ENCODE measurements at places on chromosomes 13 and 19.

DNA sequence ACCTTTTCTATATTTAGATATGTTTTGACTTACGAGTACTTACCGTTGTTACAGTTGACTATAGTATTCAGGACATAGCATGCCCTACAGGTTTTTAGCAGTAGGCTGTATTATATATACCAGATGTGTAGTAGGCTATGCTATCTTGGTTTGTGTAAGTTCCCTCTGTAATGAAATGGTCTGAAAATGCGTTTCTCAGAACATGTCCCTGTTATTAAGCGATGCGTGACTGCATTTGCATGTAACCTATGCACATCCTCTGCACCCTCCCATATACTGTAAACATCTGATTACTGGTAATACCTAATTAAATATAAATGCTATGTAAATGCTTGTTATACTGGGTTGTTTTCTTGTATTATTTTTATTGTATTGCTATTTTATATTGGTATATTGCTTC is 6.6 kb downstream of the ZNF766 start:
- no peak for DNase-seq

GRCh38 chr19:45815481-45816216 is 541 bp upstream of the RSPH6A start:
- no peak for DNase-seq

DNA sequence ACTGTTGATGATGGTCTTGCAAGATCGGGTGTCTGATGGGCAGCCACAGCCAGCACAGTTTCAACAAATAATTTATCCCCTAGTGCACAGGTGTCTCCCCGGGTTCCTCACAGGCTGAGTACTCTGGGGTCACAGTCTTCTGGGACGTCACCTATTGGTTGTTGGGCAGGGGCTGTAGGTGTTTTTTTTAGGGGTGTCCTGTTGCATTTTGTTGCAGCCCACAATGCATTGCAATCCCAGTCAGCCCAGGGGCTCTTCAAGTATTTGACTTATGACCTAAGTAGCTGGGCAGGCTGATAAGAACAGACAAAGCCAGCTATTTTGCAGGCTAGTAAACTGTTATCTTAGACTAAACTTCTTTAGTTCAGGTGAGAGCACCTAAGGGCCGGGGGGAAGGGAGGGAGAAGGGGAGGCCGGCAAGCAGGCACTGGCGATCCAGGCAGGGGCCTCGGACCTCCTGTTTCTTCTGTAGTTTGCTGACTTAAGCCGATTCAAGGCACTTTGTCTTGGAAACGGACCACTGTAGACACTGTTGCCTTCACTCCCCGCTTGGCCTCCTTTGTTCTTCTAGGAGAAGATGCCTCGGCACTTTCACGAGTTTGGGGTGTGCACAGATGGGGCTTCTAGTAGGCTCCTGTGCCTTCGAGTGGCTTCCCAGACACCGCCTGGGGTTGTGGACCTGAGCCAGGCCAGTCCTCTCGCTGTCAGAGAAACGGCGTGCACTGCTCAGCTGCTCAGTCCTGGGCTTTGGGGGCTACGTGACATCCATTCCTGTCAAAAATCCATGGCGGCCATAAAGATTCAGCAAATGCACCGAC is 33.9 kb upstream of the GRTP1 start:
- no peak for DNase-seq

- no peak for DNase-seq
Measured at GRCh38 chr13:65857942-65858565, 1372.1 kb downstream of the PCDH9 start.
